ENCODE measurements at places on chromosomes 5 and 9. TPM values are rescaled to one million over a fixed set of nuclear protein-coding genes. Genes with fewer than 3 reads are reported as not detected.

Gene ARID3C
- total RNA-seq: 0.17 TPM

Gene FOXD4
- 0.13 TPM for total RNA-seq

Gene CTNND2
- total RNA-seq: not detected

Gene SLC9A3
- 2.2 TPM for total RNA-seq

Gene CCL27
- 0.33 TPM for total RNA-seq

Gene HBEGF
- 6.5 TPM for total RNA-seq

Gene HEMGN
- not detected for total RNA-seq

Gene PRR16
- 0.05 TPM for total RNA-seq

Gene ACER2
- 2.6 TPM for total RNA-seq

Gene HNRNPA0
- total RNA-seq: 46.7 TPM
